Caki2 (cell line): ENCODE measurements at places on chromosomes 4 and X.

DNA sequence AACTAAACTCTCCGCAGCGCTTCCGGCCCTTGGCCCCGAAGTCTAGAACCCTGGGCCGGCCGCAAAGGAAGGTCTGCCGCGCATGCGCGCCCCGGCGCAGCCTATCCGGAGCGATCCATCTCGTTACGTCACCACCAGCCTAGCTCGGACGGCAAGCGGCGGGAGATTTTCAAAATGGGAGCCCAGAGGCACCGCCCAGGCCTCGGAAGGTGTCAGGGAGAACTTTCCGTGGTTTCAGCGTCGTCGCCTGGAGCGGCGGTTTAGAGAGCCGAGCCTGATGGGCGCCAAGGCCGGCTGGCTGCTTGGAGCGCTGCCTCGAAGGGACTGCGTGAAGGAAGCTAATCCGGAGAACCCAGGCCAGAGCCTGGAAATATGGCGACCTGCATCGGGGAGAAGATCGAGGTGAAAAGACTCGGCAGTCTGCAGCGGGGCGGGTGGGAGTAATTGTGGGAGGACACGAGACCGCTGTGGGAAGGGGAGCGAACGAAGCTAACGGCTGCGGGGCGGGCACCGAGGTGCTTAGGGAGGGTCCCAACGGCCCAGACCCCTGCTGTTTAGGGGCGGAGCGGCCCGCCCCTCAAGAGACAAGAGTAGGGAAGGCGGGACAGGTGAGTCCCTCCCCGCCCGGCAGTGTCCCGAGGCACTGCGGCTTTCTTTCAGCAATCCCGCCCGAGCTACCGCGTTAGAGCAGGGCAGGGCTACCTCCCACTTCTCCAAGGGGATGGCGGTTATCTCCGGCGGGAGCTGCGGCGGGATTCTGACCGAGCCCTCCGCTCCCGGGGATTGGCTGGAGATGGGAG lies at the start of gene PLK4:
Gene PLK4 (plus strand): TSS at position 131 of the 800 bp plus-strand sequence. CDS start 242 bp downstream, at position 373.
- DNase-seq, result peak; percentile 96

- peak; percentile 52 for DNase-seq
Observed at GRCh38 chr4:185202984-185203485, 765 bp downstream of the CFAP97 start.

DNA sequence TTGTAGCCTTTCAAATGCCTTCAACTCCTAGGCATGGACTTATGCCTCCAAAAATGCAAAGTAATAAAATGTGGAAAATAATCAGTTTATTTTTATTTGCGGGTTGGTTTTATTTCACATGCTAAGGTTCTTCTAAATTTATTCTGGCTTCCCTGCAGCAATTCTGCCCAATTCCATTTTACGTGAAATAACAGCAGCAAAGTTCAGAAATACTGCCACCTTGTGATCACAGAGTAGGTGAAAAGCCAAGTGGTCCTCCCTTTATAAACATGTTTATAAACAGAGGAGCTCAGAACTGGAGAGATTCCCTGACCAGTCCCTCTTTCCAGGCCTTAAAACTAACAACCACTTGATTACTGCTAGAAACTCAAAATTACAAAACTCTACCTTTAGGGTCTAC lies 14.7 kb upstream of the DCHS2 start:
- no peak for DNase-seq

- DNase-seq, result no peak
Observed at GRCh38 chr4:38491854-38492478, 172.0 kb upstream of the KLF3 start.
